ENCODE measurements at places on chromosomes 12 and 14. TPM values are rescaled to one million over a fixed set of nuclear protein-coding genes. Genes with fewer than 3 reads are reported as not detected.

The FAM90A1 gene
- not detected for polyA plus RNA-seq

The CMTM5 gene
- polyA plus RNA-seq: not detected

The CCDC91 gene
- polyA plus RNA-seq: 31.5 TPM

The KRT77 gene
- not detected for polyA plus RNA-seq

The CDH24 gene
- polyA plus RNA-seq: 1.5 TPM

The REP15 gene
- 1.5 TPM for polyA plus RNA-seq

The SMIM41 gene
- polyA plus RNA-seq: not detected

The CLEC4D gene
- polyA plus RNA-seq: not detected

The GPX2 gene
- not detected for polyA plus RNA-seq

The KRT3 gene
- not detected for polyA plus RNA-seq

The SLC38A4 gene
- 0.57 TPM for polyA plus RNA-seq

The ASPG gene
- not detected for polyA plus RNA-seq

The TEX52 gene
- not detected for polyA plus RNA-seq

The MFAP5 gene
- polyA plus RNA-seq: 679 TPM

The SOAT2 gene
- polyA plus RNA-seq: 0.33 TPM

The MANSC1 gene
- 8.2 TPM for polyA plus RNA-seq

The IL25 gene
- polyA plus RNA-seq: not detected

The TMEM233 gene
- not detected for polyA plus RNA-seq

The CIDEB gene
- polyA plus RNA-seq: 1.2 TPM

The IL22 gene
- polyA plus RNA-seq: not detected

The KHNYN gene
- polyA plus RNA-seq: 15.3 TPM

The TAS2R14 gene
- polyA plus RNA-seq: 3.0 TPM

The PRB4 gene
- polyA plus RNA-seq: not detected

The A2M gene
- 43.2 TPM for polyA plus RNA-seq

The GIT2 gene
- polyA plus RNA-seq: 42.1 TPM

The ACRBP gene
- not detected for polyA plus RNA-seq

The VRTN gene
- not detected for polyA plus RNA-seq

The ADAM21 gene
- polyA plus RNA-seq: 0.20 TPM

The IGFBP6 gene
- polyA plus RNA-seq: 1,899 TPM

The NTN4 gene
- 36.9 TPM for polyA plus RNA-seq

The SAV1 gene
- polyA plus RNA-seq: 27.1 TPM

The CYP46A1 gene
- polyA plus RNA-seq: 0.15 TPM

The SLC22A17 gene
- polyA plus RNA-seq: 20.4 TPM

The STYK1 gene
- polyA plus RNA-seq: 0.93 TPM

The CLEC2D gene
- 1.1 TPM for polyA plus RNA-seq

The ACSS3 gene
- polyA plus RNA-seq: 1.5 TPM

The CLEC9A gene
- not detected for polyA plus RNA-seq

The TMEM179 gene
- polyA plus RNA-seq: not detected

Data from GM23248 (cell line).